T-helper 22 cell (primary cell): ENCODE measurements at places on chromosomes 13 and 19.

DNA sequence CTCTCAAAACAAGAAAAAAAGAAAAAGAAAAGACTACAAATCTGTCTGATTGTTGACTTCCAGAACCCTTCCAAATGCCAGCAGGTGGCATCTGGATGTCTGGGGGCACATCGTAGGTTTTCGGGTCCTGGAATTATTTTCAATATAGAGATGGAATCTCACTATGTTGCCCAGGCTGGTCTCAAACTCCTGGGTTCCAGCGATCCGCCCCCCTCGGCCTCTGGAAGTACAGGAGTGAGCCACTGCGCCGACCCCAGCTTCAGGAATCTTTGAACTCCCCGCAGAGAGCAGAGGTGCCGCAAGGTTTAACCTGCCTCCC, 567 bp upstream of the B3GNT3 start:
- no peak for DNase-seq

- no peak for DNase-seq
Observed at GRCh38 chr13:82593239-82593638, 1289.0 kb downstream of the SLITRK1 start.

DNA sequence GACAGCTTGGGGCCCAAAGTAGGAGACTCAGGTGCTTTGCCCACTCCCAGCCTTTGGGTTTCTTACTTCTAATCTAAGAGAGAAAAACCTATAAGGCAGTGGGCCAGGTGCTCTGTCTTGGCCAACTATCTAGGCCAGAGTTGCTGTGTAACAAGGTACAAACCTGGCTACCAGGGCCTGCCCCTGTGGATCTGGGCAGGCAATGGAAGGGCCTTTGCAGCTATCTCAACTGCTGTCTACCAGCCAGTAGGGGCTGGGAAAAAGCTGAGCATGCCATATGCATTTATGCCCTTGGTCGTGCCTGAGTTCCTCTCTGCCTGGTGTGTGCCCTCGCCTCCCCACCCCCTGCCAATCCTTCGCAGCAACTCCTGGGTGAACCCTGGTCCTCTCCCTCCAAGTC, 16.7 kb upstream of the SERPINE3 start:
- no peak for DNase-seq

GRCh38 chr19:48518207-48518606, 6.6 kb upstream of the LMTK3 start:
- no peak for DNase-seq

GRCh38 chr19:11699931-11700794, 38.6 kb downstream of the ZNF823 start:
- no peak for DNase-seq

DNA sequence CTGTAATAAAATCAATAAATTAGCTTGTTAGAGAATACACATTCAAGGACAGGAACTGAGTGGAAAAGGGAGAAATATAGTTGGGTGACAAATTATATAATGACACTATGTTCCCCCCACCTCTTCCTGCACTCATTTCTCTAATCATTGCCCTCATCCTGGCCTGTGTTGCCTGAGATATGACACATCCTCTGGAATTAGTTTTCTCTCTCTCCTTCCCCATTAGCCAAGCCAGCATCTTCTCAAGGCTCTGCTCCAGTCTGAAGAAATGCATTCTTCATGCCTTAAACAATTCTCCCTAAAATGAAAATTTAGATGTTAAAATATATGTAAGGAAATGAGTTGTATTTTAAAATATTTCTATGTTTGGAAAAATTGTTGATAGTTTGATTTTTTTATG, 280.3 kb downstream of the POU4F1 start:
- DNase-seq = no peak

GRCh38 chr19:343941-344624, 513 bp downstream of the MIER2 start:
- peak; percentile 23 for DNase-seq

DNA sequence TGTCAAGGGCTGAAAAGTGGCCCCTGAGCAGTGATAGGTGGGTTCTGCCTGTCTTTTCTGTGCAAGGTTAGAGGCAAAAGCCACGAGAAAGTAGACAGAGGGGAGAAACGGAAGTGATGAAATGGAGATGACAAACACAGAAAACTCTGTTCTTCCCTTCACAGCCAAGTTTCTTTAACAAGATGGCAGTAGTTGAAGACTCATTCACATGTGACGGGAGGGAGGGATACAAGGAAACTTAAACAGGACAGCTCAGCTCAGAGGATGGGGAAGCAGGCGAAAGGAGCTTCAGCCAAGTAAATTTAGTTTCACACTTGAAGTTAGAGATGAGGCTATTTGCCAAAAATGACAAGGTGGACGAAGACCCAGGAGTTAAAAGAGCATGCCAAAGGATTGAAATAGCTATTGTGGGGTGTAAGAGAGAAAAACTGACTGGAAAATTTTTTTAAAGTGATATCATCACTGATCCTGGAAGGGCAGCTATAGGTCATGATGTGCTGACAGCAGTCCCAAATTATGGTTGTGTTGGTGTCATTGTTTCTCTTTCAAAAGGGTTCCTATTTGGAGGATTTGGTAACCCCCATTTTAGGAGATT, 347.9 kb downstream of the EFNB2 start:
- DNase-seq = no peak

- DNase-seq = no peak
Observed at GRCh38 chr13:22592515-22592914, 588.3 kb upstream of the SGCG start.

DNA sequence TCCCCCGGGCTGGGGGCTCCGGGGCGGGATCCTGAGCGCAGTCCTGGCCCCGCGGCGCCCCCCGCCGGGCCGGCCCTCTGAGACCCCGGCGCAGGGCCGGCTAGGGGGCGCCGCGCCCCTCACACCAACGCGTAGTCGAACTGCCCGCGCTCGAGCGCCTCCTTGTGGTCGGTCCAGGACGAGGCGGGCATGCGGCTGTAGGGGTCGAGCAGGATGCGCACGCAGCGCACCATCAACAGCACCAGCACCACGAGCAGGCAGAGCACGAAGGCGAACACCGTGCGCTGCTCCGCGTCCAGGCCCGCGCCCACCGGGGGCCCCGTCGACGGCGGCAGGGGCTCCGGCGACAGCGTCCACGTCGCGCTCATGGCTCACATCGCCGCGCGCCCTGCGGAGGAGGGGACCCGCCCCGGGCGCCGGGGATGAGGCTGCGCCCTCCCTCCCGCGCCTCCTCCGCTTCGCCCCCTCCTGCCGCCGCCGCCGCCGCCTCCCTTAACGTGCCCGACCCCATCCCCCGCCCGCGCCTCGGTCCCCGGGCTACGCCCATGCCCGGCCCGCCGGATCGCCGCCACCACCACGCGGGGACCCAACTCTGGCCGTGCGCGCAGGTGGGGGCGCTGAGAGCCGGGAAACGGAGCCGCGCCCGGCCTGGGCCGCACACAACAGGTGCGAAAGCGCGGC, 624 bp downstream of the CTXN1 start:
- DNase-seq = peak; percentile 46

- DNase-seq = no peak
Observed at GRCh38 chr13:79485014-79485811, 4.3 kb downstream of the NDFIP2 start.

DNA sequence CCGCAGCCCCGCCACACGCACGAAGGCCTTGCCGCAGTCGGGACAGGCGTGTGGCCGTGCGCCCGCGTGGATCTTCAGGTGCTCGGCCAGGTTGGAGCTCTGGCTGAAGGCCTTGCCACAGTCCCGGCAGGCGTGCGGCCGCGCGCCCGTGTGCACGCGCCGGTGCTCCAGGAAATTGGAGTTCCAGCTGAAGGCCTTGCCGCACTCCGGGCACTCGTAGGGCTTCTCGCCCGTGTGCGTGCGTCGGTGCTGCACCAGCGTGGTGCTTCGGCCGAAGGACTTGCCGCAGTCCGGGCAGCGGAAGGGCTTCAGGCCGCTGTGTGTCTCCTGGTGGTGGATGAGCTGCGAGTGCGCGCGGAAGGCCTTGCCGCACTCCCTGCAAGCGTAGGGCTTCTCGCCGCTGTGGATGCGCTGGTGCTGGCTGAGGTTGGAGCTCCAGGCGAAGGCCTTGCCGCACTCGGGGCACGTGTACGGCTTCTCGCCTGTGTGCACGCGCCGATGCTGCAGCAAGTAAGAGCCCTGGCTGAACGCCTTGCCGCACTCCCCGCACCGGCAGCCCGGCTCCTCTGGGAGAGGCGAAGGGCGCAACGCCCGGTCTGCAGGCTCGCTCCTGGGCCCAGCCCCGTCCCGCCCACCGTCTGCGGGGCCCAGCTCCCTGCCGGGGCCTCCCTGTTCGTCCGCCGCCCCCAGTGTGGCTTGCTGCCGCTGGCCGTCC, 3.6 kb upstream of the A1BG start:
- DNase-seq = no peak

DNA sequence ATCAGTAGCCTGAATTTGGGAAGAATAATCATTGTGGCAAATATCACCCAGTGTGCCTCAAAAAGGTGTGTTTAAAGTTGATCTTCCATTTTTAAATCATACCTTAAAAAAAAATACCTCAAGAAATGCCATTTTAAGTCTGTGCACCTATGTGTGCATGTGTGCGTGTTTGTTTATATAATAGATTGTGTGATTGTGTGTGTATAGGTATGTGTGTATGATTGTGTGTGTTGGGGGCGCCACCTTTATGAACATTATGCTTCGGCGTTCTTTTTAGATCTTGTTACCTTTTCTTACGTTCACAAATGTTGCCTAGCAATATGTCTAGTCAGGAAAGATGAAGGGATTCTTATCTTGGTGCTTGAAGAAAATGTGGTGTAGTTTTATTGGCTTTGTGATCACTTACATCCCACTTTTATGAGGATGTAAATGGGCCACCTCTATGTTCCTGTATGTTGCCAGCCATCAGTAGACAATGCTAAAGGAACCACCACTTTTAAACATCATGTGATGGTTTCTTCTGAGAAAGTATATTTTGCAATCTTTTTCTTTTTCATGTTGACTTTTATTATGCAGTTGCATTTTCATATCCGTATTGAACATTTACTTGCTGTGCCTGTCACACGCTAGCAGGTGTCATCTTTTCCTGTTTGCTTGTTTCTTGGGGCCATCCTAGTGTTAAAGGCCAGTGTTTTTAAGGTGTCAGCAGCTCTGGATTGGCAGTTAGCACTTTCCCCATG, 2.2 kb upstream of the IRS2 start:
- DNase-seq = no peak

GRCh38 chr13:113809934-113810333, 50.9 kb downstream of the TMEM255B start:
- DNase-seq = no peak

DNA sequence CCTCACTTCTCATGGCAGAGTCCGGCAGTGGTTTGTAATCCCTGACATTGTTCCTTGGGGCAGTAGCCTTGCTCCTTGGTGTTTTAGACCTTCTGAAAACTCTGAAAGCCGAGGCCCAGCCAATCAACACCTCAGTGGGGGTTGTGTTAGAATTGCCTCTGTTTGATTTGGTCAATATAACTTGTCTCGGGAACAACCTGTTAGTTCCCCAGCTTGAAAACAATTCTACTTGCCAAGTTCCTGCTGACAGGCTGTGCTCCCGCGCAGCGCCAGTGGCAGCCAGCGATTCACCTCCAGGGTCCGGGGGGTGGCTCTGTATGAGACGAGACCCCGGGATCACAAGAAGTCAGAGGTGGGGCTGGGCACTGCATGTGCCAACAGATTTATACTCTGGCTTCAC, 81.4 kb upstream of the MEDAG start:
- DNase-seq = no peak

- no peak for DNase-seq
Observed at GRCh38 chr13:38590796-38591507, 95.9 kb upstream of the FREM2 start.

DNA sequence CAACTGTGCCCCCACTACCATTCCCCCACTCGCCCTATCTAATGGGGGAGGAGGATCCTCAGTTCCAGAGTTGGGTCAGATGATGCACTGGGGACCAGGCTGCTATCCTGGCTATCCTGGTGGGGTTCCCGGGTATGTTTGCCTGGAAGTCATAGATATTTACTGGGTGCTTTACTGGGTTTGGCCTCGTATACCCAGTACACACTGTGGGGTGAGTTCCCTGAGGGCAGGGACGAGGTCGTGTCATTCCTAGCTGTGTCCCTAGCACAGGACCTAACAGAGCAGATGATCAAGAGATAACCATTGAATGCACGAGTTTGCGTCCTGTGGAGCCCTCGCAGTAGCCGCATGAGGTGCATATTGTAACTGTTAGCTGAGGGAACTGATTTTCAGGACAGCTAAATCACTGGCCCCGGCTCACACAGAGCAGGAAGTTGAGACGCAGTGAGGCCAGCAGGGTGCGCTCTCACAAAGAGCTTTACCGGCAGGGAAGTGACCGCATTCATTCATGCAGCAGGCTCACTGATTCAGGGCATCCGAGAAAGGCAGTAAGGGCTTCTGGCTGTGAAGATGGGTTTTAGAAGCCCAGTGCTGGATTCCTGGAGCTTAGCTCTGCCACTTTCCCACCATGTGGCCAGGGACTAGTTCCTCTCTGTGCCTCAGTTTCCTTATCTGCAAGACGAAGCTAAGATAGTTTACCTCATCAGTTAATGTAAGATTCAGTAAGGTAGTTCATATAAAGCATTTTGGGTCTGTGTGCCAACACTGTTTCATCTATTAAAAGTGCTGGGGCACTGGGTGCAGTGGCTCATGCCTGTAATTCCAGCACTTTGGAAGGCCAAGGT, 6.0 kb downstream of the RUVBL2 start:
- peak; percentile 34 for DNase-seq

DNA sequence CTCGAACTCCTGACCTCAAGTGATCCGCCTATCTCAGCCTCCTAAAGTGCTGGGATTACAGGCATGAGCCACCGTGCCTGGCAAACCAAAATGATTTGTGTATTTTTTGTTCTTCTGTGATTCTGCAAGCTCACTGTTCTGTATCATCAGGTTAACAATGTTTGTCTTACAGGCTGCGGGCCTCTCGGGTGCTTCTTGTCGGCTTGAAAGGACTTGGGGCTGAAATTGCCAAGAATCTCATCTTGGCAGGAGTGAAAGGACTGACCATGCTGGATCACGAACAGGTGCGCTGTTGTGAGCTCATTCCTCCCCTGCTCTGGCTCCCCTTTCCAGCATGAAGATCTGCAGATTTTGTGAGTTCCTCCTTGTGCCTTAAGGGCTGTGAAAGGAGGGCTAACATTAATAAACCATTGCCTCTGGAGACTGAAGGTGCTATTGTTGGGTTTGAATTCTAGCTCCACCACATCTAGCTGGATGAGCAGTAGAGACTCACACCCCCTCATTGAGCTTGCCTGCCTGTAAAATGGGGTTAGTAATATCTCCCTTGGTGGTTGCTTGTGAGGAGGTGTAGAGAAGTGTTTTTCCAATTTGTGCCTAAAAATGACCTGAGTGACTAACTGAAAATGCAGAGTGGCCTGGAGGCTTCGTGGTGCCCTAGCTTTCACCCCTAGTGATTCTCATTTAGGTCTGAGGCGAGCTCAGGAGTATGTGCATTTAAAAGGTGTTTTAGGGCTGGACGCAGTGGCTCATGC, 12.9 kb downstream of the SAE1 start:
- DNase-seq = no peak

DNA sequence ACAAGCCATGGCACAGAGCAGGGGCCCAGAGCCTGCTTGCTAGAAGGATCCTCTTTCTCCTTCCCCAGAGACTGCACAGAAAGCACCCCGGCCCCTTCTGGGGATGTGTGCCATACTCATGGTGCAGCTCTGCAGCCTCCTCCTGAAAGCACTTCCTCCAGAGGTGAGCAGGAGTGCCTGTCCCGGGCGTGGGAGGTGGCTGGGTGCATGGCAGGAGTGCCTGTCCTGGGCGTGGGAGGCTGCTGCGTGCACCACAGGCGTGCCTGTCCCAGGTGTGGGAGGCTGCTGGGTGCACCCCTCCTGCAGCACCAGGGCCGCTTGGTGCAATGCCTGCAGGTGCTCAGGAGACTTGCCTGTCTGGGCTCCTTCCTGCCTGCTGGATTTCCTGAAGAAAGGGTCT, 913.3 kb downstream of the UQCRFS1 start:
- no peak for DNase-seq
